GDM1 (cell line): ENCODE measurements at places on chromosomes 7 and 10.

DNA sequence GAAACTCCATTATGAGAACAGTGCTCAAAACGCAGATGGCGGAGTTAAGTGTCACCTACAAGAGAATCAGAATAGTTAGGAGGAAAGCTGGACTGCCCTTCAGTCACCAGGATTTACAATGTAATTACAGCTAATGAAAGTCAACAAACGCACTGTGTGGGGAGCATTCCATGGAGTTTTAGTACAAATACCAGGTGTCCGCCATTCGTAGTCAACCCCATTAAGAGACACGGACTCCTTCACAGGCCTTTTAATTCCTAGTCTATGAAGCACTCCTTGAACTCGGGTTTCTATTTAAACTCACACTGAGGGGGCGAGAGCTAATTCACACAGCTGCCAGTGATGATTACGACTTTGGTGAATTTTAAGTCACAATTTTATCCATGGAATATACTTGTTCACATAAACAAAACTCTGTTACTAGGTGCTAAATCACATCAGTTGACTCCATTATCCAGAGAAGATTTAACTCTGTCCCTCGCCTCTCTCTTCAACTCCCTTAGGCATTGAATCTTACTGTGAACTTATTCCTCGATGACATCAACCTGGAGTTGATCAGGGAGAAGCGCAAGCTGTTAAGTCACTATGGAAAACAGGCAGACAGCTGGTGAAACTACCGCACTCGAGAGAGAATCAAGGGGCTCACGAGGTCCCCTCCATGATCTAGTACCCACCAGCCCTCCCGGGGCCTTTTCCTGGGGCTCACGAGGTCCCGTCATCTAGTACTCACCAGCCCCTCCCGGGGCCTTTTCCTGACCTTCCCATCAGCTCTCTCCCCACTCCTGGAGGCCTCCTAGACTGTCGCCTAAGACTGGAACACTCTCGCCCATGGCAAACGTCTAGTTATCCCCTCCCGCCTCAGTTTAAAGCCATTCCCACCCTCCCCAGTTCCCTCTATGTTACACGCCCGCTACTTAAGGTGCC, 1.5 kb downstream of the ZFAND2A start:
- DNase-seq = no peak

- no peak for DNase-seq
Measured at GRCh38 chr10:85858776-85859515, 507.6 kb downstream of the GRID1 start.

DNA sequence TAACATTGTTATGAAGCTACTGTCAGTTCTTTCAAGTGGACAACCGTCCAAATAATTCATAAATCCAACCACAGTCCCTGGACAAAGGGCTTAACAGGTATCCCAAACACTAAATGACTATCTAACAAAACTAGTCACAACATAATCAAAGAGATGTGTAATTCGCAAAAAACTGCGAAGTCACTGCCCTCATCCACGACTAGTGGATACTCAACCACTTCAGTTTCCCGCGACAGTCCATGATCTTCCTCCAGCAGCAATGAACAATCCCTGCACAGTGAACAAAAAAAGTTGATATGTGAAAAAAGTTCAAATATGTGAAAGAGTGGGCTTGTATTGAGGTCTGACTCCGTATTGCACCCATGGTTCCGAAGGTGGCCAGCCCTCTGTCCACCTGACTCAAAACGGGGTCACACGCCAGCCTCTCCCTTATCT, 287 bp downstream of the DCLRE1A start:
- DNase-seq = no peak

DNA sequence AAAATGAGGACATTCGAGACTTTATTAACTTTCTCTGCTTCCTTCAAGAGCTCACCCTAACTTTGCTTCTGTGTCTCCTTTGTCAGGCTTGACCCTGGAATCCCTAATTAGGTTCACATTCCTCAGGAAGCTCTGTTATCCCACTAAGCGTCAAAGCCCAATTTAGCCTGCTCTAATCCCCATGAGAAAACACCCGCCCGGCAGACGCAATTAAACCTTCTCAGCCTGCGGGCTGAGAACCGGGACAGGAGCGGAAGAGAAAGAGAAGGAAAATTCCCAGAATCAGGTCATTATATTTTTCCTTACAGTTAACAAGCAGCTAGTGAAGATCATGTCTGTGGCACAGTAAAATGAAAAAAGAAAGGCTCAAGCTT, 93.0 kb downstream of the TNS3 start:
- DNase-seq = no peak

DNA sequence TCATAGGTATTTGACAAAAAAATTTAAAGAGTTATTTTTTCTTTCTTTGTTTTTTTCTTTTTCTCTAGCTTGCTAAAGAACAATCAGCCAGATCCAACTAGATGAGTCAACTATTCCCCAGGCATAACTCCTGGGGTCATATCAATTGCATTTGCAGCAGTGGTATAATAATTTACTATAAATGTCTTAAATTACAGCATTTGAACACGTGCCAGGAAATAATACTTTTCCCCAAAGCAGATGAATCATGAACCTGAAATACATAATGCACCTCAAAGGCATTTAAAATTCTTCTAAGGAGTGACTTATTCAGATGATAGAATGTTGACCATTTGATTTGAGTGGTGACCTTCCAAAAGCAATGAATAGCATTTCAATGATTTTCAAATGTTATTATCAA, 190.1 kb downstream of the LRRTM3 start:
- no peak for DNase-seq

- DNase-seq = no peak
Measured at GRCh38 chr7:8931906-8932646, 498.7 kb downstream of the NXPH1 start.

GRCh38 chr10:5641501-5641900, 24.9 kb downstream of the ASB13 start:
- no peak for DNase-seq

DNA sequence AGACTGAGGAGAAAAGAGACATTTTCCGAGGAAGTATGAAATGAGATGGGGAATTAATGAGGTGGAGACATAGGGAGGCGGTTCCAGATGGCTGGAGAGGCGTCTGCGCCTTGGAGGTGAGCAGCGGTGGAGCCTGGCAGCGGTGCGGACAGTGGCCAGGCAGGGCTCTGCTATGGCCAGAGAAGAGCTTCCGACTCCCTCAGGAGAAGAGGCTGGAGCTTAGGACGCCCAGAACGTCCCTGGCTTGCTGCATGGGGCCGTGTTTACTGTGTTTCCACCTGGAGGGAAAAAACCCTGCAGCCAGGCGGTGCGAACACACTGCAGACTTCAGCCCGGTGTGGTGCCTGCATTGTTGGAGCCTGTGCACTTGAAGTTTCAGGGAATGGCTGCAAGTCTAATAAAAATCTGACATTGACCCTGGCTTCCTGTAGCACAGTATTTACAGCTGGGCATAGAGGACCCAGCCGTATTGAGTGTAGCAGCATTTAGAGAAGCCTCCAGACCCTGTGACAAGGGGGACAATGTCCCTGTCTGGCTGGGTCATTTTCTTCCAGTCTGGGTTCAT, 447.1 kb upstream of the MKI67 start:
- DNase-seq = no peak

DNA sequence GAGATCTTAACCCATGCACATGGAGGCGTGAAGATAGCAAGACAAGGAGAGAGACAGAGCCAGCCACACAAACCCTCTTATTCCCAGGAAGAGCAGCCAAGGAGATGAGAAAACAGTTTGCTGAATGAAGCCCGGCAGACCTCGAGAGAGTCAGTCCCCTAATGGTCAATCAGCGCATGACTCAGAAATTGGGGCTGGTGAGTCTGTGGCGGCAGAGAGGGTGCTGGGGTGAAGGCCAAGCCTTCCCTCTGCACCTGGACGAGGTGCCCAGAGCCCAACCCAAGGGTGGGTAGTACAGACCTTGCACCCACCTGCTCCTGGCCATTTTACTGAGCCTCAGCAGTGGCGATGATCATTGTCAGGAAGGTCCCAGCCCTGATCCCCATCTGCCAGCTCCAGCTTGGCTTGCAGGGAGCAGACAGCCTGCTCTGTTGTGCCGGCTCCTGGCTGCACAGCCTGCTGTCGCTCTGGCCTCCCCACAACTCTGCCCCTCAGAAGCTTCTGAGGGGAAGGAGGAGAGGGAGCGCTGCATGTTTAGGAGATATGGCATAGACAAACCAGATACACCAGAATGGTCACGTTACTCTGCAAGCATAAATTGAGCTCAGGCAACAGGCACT, 256.6 kb downstream of the RPS24 start:
- DNase-seq = no peak

DNA sequence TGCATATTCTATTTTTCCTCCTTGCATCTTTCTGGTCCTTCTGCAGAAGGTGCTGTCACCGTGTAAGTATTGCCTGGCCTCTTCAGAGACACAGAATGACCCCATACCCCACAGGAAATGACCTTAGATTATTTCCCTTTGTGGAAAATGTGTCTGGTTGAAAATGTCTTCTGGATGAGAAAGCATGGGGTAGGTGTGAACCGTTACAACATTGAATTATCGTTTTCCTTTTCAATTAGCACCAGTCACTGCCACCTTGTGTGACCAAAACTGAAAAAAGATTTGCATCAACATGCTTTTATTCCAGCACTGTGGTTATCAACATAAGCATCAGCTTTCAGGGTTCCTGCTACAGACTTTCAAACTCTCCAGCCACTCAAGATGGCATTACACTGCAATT, 58.0 kb upstream of the CELF2 start:
- no peak for DNase-seq

- no peak for DNase-seq
Measured at GRCh38 chr7:131110297-131111080, 217.2 kb upstream of the MKLN1 start.

DNA sequence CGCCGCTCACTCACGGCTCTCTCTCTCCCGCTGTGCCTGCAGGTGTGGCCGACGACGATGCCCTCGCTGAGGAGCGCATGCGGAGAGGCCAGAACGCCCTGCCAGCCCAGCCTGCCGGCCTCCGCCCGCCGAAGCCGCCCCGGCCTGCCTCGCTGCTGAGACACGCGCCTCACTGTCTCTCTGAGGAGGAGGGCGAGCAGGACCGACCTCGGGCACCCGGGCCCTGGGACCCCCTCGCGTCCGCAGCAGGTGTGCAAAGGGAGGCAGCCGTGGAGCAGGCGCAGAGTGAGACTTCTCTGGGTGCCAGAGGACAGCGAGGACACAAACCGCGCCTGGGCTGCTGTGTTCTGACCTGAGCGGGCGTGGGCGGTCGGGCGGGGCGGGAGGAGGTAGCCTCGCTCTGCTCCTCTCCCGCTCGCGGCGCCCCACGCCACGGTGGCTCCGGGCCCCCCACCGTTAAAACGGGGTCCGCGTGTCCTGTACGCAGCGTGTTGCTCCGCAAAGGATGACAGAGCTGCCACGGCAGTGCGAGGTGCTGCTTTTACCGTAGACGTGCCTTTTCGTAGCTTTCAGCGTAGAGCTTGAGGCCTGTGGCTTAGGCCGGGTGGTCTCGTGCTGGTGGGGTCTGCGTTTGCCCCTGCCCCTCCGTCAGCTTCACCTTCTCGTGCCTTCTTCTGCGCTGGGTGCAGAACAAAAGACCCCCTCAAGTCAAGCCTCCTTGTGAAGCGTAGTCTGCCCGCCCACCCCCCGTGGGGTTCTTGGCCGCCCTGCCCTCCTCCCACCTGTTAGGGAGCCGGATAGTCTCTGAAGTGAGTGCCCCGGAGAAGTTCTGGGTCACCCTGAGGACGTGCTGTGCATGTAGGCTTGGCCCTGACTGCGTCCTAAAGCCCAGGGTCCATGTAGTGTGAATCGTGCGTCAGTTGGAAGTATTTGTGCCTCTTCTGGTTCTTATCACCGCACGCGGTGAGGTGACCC, 73.2 kb downstream of the DNAJB6 start:
- no peak for DNase-seq

DNA sequence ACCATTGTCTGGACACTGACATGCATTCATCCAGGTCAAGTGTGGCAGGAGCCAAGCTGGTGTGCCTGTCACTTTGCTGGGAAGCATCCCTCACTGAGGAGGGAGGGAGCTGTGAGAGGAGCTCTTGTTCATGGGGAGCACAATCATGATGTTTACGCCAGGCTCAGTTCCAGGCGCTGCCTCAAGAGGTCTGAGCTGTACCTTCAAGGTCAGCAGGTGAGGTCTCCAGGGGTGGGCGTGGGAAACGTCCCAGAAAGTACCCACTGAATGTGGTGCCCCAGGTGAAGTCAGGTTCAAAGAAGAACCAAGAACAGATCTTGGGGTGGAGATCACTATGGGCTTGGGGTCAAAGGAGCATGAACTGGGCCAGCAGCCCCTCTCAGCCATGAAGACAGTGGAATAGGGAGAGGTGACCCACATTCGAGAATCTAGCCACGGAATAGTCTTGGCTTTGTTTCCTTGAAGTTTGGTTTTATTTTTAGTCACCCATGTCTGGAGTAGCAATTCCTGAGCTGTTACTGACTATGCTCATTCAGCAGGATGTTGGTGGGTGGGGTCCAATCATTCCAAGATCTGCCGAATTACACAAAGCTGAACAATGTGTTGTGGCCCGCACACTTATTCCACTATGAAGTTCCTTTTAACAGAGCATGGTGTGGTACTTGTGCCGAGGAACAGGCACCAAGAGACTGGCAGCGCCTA, 29.3 kb downstream of the NPS start:
- no peak for DNase-seq

DNA sequence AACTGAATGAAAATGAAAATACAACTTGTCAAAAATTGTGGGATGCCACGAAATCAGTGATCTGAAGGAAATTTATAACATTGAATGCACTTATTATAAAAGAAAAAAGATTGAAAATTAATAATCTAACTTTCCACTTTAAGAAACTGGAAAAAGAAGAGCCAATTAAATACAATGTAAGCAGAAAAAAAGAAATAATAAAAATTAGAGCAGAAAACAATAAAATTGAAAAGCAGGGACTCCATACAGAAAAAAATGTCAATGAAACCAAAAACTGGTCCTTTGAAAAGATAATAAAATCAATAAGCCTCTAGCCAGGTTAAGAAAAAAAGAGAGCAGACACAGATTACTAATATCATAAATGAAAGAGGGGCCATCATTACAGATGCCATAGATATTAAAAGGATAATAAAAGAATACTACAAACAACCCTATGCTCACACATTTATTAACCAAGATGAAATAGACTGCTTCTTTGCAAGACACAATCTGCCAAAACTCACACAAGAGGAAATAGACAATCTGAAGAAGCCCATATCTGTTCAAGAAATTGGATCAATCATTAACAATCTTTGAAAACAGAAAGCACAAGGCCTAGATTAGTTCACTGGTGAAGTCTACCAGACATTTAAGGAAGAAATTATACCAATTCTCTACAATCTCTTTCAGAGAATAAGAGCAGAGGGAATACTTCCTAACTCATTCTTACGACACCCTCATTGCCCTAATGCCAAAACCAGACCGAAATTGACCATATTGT, 233.8 kb upstream of the NEBL start:
- DNase-seq = no peak

GRCh38 chr10:61159253-61159652, 215.3 kb upstream of the RHOBTB1 start:
- DNase-seq = no peak

- DNase-seq = no peak
Measured at GRCh38 chr10:128766915-128767314, 640.7 kb upstream of the MKI67 start.

- DNase-seq = no peak
Measured at GRCh38 chr7:81839708-81840369, 70.0 kb upstream of the HGF start.

DNA sequence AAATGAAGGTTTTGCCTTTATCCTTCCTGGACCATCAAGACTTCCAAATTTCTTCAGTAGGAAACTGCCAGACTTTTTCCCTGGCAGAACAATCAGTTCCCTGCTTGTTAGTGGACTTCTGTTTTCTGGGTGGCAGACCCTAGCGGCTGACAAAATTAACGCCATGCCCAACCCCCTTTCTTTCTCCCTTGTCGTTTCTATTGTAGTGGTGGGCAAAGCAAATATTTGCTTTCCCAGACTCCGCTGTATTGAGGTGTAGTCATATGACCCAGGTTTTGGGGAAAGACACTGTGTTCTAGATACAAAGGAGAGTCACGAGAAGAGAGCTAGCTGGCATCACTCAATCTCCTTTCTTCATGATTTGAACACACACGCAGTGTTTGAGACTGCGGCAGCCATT, 7.7 kb downstream of the PON2 start:
- DNase-seq = no peak
